ENCODE measurements at places on chromosomes 1 and 21.

DNA sequence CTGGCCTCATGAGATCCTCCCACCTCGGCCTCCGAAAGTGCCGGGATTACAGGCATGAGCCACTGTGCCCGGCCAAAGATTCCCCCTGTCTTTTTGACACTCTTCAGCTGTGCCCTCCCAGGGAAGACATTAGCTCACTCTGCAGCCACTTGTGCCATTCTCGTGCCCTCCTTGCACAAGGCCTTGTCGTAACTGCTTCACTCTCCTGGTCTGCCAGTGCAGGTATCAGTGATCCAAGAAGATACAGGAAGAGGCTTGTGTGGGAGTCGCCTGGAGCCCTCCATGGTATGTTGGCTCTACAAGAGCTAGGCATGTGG is 22.0 kb upstream of the WDR26 start:
- DNase-seq, result no peak

GRCh38 chr1:204398197-204399125 is 13.2 kb downstream of the PPP1R15B start:
- no peak for DNase-seq

- DNase-seq, result no peak
Measured at GRCh38 chr1:215895893-215896292, 328.8 kb downstream of the KCTD3 start.

DNA sequence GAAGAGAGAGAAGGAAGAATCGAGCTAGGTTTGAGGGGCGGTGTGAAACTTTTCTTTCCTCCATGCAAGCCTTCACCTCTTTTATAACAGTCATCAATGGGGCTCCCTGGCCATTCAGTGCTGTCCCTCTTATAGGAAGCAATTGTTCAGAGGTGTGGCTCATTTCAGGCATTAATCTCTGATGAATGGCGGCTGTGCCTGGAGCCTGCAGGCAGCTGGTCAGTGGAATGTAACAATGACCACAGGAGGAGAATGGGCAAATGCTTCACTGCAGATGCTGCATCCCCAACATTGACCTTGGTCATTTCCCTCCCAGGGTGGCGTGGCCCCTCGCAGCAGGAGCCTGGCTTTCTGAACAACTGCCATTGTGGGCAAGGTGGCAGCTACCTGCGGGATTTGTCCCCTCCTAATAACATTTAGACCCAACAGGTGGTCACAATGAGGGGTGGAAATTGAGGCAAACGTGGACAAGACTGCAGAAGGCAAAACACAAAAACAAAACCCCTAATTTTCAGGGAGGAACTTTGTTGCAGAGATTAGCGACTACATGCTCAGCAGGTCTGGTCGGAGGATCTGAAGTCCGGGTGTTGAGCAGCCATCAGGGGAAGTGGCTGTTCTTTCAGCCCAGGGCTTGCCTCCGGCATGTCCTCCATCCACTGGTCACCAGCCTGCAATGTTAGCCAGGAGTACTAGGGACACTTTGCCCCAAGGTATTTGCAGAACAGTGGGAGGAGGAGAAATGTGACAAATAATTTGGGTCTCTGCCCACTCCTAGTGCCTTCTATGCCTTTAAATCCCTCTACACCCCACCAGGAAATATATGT is 97.3 kb upstream of the PAXBP1 start:
- DNase-seq, result no peak

GRCh38 chr1:160096274-160097116 is 1.9 kb downstream of the IGSF8 start:
- DNase-seq, result no peak

- DNase-seq, result no peak
Measured at GRCh38 chr1:38006008-38006828, 904 bp upstream of the FHL3 start.

DNA sequence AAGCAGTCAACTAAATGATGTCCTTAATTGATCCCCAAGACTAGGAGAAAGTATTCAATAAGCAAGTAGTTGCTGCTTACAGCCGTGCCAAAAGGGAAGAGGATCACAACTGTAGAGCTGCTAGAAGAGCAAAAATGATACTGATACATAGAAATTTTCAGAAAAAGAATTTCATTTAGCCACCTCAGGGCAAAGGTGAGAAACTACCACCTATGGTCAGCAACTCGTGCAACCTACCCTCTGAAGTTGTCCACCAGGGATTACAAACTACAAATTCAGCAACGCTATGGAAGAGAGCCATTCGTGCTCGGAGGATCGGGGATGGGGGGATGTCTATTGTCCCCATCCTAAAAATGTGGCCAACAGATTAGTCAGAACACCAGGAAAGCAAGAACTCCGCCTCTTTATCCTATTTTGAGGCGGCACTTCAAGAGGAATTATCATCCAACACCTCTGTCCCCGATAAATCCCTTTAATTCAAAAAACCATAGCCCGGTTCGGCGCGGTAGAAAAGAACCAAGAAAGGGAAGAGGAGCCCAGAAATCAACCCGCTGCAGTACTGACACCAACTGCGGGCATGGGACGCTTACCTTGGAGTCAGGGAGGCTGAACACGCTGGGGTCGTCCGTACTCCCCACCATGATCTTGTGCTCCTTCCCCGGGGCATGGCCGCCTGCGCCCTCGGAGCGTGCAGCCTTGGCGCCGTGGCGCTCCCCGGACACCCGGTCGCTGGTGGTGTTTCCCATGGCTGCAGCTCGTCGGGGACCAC is 687 bp downstream of the PRKAB2 start:
- DNase-seq, result no peak

DNA sequence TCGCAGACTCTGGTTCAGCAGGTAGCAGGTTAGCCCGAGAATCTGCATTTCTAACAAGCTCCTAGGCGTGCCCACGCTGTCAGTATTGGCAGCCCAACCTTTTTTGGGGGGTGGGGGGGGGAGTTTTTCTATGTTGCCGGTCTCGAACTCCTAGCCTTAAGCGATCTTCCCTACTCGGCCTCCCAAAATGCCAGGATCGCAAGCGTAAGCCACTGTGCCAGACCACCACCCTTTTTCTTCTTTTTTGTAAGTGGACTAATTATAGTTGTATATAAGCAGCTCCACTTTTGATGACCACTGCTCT is 480 bp upstream of the MIS18A start:
- no peak for DNase-seq

DNA sequence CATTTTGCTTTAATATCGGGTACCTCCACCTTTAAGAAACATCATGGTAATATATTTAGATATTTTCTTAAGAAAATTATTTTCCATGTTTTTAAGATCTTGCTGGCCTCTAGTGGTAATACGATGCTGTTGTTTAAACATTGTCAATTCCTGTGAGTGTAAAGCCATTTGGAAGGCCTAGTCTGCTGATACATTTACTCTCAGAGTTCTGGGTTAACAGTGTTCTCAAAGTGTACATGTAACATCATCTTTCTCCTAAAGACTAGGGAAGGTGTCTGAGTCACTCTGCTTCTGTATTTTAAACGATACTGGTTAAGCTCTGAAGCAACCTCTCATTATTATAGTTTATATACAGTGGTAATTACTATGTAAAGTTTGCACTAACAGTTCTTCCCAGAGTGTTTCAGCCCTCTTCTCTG is 189.1 kb downstream of the RASAL2 start:
- DNase-seq, result no peak

GRCh38 chr1:66490816-66491215 is 43.1 kb upstream of the SGIP1 start:
- no peak for DNase-seq

DNA sequence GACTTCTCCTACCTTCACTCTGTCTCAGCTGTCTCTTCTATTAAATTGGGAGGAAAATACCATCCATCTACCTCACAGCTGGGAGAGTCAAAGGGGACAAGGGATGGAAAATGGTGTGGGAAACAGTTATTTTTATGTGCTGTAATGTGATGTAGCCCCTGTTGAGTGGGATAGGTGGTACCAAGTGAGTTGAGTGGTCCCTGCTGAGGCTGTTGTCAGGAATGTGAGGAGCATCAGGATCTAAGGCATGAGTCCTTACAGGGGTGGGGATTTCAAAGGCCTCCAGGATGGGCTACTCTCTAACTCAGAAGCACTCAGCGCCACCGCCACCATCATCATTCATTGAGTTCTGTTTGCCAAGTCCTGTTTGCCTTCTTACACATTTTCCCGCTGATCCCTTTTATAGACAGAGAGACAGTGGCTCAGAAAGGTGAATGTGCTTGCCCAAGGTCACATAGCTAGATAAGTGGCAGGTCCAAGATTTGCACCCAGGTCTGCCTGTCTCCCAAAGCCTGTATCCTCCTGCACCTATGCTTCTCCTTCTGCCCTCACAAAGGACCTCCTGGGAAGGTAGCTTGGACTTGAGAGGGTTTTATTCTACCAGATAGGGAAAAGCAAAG is 4.6 kb upstream of the ID3 start:
- DNase-seq, result no peak

GRCh38 chr1:178438432-178438831 is 58.3 kb downstream of the CLEC20A start:
- no peak for DNase-seq

- DNase-seq, result no peak
Measured at GRCh38 chr21:17911628-17912027, 92.5 kb upstream of the C21orf91 start.

DNA sequence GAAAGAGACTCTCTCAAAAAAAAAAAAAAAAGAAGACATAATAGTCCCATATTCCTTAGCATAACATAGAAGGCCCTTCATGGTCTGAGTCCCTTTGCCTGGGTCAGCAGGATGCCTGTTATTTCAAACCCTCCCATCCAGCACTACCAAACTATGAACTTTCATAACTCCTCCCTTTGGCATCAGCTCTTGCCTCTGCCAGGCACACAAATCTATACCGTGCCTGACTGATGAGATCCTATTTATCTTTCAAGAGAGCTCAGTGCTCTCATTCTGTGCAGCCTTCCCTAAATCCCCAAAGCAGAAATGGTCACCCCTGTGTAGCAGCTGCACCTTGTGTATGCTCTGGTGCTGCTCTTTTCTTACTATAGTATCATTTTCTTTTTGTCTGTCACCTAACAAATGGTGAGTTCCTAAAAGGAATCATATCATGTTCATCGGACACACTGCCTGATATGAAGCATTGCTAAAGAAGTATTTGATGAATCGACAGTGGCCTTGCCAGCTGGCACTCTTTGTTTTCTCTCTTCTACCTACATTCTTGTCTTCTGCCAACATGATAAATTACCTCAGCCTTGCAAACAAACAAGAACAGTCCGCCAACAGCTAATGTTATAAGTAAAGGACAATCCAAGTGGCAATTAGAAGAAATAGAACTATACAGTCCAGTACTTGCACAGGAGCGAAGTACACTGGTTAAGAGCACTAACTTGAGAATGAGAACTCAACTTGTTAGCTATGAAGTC is 29.9 kb downstream of the FMO4 start:
- DNase-seq, result no peak

DNA sequence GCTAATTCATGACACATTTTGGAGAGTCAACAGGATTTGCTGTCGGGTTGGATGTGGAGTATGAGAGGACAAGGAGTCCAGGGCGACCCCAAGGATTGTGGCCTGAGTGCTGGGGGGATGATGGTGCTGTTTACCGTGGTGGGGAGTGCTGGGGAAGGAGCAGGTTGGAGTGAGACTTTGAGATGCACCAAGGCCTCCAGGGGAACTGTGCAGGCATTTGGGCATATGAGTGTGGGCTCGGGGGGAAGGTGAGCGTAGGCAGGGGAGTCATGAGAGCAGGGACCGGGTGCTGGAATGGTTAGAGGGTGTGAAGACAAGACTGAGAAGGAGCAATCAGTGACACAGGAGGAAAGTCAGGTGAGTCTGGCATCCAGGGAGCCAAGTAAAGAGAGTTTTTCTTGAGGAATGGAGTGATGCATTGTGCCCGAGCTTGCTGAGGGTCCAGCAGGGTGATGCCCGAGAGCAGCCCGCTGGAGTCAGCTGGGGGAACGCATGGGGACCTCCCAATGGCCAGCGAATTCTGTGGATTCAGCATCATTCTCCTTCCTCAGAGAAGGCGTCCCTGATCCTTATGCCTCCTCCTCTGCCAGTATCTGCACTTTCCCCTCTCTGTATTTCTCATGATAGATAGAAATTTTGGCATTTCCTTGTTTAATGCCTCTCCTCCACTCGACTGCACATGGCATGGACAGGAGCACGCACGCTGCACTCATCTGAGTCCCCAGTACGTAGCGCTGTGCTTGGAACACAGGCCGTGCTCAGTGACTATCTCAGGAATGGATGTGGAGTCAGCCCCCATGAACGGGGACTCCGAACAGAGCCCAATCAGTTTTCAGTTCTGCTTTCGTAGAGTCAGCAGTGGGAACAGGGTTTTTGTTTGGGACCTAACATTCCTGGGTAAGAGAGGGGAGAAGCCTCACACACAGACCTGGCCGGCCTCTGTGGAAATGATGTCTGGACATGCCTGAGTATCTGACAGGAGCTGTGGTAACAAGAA is 52.1 kb upstream of the ETV3 start:
- no peak for DNase-seq

GRCh38 chr21:35563885-35564451 is 496.4 kb downstream of the SETD4 start:
- DNase-seq, result no peak

GRCh38 chr1:57590978-57591377 is 167.1 kb upstream of the DAB1 start:
- no peak for DNase-seq

DNA sequence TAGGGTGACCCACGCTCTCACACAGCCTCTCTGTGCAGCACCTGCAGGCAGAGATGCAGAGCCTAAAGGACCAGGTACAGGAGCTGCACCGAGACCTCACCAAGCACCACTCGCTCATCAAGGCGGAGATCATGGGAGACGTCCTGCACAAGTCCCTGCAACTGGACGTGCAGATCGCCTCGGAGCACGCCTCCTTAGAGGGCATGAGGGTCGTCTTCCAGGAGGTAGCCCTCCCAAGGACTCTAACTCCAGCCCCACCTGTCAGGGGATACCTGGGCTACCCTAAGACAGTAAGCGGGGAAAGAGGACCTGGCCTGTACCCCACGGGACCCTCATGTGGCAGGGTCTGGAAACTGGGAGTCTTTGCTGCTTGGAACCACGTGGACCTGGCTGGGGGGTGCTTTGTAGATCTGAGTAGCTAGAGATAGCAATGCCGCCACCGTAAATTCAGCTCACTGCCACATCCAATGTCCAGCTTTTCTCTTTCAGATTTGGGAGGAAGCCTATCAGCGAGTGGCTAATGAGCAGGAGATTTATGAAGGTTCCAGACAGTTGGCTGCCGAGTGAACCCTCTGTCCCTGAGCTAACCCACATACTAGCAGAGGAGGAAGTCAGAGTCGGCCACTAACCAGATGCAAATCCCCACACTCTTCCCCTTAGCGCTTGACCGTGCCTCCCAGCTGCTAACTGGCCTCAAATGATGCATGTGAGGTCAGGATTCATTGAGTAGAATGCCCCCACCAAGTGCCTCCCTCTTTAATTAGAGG is 6.5 kb downstream of the RNF207 start:
- DNase-seq, result no peak

DNA sequence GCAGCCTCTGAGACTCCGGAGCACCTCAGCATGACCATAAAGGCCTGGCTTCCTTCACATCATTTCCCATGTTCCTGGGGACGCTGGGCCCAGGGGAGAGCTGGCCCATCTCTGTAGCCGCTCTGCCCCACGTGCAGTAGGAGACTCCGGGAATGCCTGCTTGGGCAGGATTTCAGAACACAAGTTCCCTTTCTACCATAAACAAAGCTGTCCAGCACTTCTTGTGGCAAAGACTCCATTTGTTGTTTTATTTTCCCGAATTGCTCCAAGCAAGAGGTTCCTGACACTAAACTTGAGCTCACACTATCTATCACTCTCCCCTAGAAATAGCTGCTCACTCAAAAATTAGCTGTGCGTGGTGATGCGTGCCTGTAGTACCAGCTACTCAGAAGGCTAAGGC is 21.9 kb downstream of the CHD5 start:
- no peak for DNase-seq

GRCh38 chr1:184296466-184297243 is 90.2 kb upstream of the C1orf21 start:
- no peak for DNase-seq

Measured in esophagus squamous epithelium (tissue), 5 donors.